ENCODE measurements at places on chromosomes 6 and 20.
A peak's percentile ranks its signal among the peaks of the same experiment; 100 is the strongest.

DNA sequence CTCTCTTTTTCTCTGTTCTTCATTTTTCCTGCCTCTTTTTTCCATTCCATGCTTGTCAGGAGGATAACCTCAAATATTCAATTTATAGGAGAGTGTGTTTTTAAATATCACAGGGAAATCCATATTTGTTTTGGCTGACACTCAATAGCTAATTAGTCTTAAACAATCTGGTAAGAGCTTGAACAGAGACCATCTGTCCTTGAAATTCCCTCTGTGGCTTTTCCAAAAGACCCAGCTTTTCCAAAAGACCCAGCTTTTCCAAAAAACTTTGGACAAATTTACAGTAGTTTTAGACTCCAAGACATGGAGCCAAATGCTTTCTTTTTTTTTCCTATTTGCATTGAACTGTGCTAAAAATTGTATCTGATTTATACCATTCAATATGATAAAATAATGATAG is 127.4 kb upstream of the FAM83B start:
- DNase-seq, result no peak

DNA sequence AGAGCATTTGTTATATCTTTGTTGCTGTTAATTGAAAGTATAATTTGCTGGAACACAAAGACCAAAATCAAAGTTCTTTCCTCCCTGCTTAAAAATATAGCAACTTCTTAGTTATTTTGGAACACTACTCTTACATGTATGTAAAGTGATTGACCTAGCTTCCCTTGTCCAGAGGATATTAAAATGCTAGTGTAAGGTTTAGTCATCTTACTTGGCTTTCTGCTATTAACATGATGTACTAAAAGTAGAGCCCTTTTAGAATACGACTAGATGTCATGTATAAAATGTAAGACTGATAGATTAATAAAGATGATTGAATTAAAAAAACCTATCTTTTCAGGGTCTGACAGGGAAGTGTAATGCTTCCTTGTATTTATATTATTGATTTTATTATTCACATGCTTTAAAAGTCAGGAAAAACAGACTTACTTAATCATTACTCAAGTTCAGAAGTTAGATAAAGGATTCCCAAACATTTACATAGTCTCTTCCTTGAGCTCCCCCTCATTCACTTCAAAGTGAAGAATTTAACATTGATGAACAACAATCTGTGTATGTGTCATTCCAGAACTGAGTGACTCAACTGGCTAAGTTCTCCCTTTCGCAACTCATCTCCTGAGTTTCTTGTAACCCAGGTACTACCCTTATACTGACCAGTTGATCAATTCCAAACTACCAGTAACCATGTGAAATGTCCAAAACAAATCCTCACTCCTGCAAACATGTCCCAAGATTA is 50.9 kb downstream of the BTBD9 start:
- DNase-seq, result no peak

DNA sequence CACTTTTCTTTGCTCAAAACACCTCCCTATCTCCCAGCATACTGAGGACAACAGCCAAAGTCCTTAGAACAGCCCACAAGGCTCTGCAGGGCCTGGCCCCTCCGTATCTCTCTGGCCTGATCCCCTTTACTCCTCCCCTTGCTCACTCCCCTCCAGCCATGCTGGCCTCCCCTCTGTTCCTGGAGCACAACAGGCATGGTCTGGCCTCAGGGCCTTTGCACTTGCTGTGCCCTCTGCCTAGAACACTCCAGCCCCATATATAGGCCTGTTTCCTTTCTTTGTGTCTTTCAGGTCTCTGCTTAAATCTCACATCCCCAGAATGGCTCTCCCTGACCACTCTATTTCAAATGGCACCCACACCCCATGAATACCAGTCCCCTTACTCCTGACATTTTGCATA is 62.7 kb downstream of the KCNB1 start:
- DNase-seq, result no peak

- no peak for DNase-seq
Observed at GRCh38 chr6:47075168-47075567, 33.0 kb upstream of the ADGRF1 start.

- peak; percentile 38 for DNase-seq
Observed at GRCh38 chr6:117346142-117346930, 79.4 kb downstream of the ROS1 start.

- peak; percentile 70 for DNase-seq
Observed at GRCh38 chr6:90286884-90287488, 9.7 kb downstream of the BACH2 start.

- DNase-seq, result no peak
Observed at GRCh38 chr6:75436869-75437268, 56.7 kb downstream of the FILIP1 start.

DNA sequence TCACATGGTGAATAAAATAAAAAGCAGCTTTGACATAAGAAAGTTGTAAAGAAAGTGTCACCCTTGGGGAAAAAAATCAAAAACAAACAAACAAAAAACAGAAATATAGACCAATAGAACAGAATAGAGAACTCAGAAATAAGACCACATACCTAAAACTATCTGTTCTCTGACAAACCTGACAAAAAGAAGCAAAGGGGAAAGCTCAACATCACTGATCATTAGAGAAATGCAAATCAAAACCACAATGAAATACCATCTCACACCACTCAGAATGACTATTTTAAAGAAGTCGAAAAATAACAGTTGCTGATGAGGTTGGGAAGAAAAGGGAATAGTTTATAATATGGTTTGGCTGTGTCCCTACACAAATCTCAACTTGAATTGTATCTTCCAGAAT is 159.1 kb downstream of the TINAG start:
- no peak for DNase-seq

- no peak for DNase-seq
Observed at GRCh38 chr6:1510239-1510638, 99.5 kb upstream of the FOXC1 start.

DNA sequence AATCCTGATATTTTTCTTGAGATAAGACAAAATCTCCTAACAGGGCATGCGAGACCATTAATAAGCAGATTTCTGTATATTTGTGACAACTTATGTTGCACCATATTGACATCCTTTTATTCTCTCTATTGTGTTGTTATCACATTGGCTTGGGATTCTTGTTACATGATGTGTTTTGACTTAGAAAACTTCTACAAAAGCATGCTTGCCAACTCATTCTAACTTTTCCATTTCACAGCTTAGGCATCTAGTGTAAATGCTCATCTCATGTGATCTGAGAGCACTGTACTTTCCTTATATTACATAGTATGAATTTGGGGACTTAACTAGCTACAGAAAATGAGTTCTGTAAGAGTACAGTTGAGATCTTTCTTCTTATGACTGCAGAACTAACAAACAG is 1040.7 kb upstream of the ADGRB3 start:
- DNase-seq, result no peak

DNA sequence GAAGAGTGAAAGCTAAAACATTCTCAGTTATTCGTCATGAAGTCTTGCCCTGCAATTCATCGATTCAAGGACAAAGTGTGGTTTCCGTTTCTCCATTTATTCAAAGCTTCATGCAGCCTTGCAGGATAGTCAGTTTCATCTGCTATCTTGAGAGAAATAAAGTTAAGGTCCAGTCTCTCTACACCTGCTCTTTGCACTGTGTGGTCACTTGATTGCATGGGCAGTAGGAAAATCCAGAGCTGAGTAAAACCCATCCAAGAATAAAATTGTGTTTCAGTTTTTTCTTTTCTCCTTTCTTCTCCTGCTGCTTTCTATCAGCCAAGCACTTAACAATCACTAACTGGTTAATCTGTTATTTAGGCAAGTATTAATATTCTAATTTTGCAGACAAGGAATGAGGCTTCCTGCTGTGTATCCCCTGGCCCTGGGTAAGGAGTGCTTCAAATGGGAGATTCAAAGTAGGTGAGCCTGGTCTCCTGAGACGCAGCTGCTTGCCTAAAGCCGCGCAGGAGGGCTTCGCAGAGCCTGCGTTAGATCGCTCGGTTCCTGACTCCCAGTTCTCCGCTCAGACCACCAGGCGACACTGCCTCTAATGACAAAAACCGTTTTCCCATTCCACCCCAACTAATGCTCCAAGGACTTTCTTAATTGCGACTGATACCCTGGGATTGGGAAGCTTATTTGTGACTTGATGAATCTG is 808.3 kb downstream of the TFAP2A start:
- peak; percentile 34 for DNase-seq

GRCh38 chr6:151349651-151350270 is 41.6 kb downstream of the ZBTB2 start:
- DNase-seq, result no peak

- DNase-seq, result peak; percentile 37
Observed at GRCh38 chr6:829656-830055, 136.7 kb upstream of the EXOC2 start.

DNA sequence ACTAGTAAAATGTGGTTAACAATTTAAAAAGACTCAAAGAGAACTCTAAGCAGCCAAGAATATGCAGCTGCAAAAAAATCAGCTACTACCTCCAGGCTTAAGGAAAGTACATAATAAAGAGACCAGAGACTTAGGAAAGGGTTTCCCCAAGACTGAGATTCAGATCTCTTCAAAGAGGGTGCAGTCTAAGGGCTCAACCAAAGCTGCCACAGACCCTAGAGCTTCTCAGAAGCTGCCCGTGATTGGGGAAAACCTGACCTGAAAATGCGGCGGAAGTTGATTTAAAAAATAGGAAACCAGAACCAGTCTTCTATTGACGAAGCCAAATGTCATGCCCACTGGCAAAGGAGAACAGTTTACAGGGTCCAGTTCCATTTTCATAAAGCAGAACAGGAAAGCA is 516.8 kb upstream of the MARCKS start:
- DNase-seq, result no peak

DNA sequence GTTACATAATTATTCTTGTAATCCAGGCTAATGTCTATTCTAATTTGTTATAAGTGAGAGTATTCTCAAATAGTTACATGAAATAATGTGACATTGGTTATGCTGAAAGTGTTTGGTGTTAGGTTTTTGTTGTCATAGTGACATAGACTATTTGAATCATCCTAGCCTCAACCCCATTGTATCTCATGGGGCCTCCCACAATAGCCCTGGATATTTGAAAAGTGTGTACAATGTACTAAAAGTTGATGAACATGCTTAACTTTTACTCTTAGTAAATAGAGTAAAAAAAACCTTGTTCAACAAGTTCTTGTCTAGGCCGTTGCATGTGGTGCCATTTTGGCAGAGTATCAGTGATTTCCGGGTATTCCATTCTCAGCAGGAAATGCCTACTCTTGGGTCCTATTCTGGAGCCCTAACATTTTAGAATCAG is 83.0 kb downstream of the RTN4IP1 start:
- DNase-seq, result no peak

- no peak for DNase-seq
Observed at GRCh38 chr20:54114109-54114508, 43.7 kb upstream of the BCAS1 start.

GRCh38 chr20:47647994-47648393 is 137.3 kb downstream of the SULF2 start:
- DNase-seq, result no peak

DNA sequence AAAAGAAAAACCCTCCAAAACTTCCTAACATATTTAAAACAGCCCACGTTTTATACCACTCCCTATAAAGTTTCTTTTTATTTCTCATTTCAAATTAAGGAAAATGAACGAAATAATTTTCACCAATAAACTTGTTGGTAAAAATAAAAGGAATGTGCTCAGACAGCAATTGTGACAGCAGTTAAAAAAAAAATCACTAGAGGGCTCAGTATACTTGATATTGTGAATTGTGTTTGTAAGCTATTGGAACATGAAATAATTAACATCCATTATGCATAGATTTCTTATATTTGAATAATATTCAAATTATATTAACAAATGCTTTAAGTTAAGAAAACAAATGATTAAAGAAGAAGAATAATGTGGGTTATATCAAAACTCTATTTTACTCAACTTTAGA is 105.5 kb downstream of the ASCC3 start:
- no peak for DNase-seq

- no peak for DNase-seq
Observed at GRCh38 chr20:41176711-41177552, 39.6 kb downstream of the PLCG1 start.

- peak; percentile 50 for DNase-seq
Observed at GRCh38 chr6:26240157-26241032, 124.6 kb upstream of the BTN3A2 start.

- peak; percentile 17 for DNase-seq
Observed at GRCh38 chr20:22462975-22463914, 121.1 kb downstream of the FOXA2 start.

- DNase-seq, result no peak
Observed at GRCh38 chr6:73076211-73076954, 148.9 kb downstream of the KHDC1L start.

- DNase-seq, result no peak
Observed at GRCh38 chr6:111230351-111231089, 143.2 kb downstream of the SLC16A10 start.

- no peak for DNase-seq
Observed at GRCh38 chr6:141364232-141364631, 768.5 kb upstream of the GJE1 start.

DNA sequence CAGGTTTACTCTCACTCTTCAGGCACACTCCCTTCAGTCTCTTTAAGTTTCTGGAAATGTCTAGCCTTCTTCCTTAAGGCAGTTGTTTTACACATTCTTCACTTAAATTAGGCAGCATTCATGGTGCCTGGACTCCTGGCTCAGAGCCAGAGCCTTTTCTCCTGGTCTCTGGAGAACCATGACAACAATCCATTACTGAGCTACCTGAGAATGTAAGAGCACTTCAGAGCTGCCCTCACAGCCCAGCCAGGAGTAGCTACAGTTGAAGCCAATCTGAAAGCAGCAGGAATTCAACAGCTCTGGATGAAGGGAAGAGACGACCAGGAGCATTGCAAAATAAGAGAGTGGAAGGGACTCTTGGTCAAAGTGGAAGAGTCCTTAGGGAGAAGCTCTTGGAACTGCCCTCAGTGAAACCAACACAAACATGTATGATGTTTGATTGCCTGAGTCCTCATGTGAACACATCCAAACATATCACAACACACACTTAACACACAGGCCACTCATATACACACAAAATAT is 416.8 kb upstream of the SPTLC3 start:
- DNase-seq, result no peak

DNA sequence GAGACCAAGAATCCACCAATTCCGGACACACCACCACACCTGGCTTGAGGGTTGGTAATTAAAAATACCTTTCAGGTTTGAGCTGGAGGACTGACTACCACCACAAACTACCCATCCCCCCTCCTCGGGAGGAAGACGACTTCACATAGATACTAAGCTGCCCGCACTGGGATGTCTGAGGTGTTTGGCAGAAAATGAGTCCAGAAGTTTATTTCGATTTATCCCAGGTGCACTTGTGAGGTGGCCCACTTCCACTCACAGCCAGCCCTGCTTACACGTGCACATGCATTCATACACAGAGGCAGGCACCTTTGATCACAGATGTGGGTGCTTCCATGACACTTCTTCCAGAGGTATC is 187.1 kb downstream of the ID4 start:
- no peak for DNase-seq

GRCh38 chr6:156427345-156427744 is 349.8 kb upstream of the ARID1B start:
- no peak for DNase-seq

GRCh38 chr6:137919837-137920730 is 53.0 kb downstream of the TNFAIP3 start:
- no peak for DNase-seq

- DNase-seq, result no peak
Observed at GRCh38 chr6:118656847-118657451, 5.6 kb upstream of the CEP85L start.
